ENCODE measurements at places on chromosomes 1 and 21.

- DNase-seq = peak; percentile 11
Observed at GRCh38 chr1:36134505-36135329, 9.7 kb upstream of the COL8A2 start.

DNA sequence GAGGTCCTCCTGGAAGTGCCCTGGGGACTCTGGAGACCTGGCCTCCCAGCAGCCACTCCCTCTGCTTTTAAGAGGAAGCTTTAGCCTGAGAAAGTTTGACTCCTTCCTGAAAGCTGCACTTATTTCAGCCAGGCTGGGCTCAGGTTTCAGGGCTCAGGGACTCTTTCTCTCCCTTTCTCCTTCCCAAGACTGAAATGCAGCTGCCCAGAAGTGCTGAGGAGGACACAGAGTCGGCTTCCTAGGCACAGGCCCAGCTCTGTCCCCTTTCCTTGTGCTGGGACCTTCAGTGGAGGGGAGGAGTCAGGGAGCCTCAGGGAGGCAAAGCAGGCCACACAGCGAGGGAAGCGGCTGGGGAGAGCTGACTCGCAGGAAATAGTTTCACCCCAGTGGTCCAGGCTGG, 137.3 kb downstream of the NAV1 start:
- no peak for DNase-seq

DNA sequence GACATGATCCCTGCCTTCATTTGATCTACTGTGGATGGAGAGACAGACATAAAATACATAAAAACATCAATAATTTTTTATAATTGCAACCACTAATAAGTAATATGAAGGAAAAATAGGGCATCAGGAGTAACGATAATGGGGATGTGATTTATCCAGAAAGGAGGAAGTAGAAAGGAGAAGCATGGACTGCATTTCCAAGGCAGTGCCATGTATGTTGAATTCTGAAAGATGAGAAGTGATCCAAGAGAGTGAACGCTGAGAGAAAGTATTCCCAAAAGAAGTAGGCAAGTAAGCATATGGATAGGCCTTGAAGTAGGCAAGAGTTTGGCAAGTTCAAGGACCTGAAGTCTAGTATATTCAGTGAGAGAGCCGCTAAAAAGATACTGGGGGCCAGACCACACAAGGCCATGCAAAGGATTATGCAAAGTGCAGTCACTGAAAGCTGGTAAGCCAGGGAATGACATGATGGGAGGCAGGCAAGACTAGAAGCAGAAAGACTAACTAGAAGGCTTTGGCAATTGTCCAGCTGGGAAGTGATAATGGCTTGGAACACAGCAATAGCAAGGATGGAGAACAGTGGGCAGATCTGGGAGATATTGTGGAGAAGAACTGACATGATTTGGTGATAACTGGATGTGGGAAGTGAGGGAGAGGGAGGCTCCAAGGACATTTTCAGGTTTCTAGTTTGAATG, 85.9 kb downstream of the TM2D1 start:
- DNase-seq = peak; percentile 36

GRCh38 chr1:109971559-109971958, 13.0 kb upstream of the AHCYL1 start:
- no peak for DNase-seq

GRCh38 chr21:46157396-46157986, 2.1 kb upstream of the FTCD start:
- no peak for DNase-seq

DNA sequence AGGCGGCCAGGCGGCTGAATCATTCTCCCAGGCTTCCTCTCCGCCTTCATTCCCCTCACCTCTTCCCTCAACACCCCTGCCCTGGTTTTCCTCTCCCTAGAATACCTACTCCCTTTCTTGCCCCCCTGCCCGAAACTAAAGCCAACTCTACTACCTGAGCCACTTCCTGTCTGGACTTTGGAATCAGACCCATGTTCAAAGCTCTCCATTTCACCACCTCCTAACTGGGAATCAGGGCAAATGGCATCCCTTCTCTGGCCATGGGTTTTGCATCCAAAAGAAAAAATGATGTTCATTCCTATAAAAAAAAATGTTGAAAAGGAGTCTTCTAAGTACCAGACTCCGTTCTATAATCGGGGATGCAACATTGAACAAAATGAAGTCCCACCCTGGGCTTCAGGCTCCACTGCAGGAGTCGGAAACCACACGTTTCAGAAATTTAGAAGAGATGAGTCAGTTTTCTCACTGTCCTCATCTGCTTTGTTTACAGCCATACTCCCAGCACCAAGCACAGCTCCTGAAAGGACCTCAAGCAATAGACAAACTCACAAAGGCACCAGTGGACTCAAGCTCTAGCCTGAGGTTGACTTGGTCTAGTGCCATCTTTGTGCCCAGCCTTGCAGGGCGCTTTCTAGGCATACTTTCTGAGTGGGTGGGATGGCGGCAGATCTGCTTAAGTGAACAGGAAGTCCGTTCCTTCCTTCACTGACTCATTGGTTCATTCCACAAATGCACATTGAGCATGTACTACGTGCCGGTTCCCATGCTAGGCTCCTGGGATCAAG, 176.2 kb downstream of the IGSF21 start:
- no peak for DNase-seq

GRCh38 chr1:93700532-93701469, 19.2 kb upstream of the BCAR3 start:
- DNase-seq = no peak

DNA sequence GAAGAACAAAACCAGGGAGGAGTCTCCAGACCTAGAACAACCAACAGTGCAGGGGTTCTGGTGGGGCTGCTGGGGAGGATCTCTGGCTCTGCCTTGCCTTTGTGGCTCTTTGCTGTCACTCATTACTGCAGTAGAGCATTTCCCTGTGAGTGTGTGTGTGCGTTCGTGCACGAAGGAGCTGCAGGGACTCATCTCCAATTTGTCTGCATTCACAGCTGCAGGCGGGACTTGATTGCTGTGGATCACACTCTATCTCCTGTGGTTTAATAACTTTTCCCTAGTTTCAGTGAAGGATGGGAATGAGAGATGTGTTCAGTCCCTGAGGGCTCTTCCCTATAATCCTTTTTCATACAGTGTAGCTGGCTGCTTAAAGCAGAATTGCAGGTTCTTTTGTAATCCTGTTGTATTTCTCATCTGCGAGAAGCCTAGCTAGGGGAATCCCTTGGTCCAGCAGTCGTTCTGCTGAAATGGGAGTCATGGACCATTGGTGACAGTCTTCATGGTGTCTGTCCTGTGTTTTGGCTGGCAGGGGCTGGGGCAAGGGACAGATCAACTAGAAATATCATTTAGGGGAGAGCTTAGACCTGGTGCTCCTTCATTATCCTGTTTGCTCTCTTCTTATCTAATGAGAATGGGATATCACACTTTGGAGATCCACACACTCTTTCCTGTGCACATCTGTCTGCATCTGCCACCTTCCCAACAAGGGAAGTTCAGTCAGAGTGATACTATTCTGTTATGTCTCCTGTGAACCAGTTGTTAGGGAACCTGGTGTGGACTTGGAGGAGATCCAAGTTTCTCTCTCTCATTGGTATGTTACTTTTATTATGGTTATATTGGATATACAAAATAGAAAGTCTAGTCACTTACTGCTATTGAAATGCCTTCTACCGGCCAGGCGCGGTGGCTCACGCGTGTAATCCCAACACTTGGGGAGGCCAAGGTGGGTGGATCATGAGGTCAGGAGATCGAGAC, 3.0 kb downstream of the PCP4L1 start:
- peak; percentile 1 for DNase-seq

DNA sequence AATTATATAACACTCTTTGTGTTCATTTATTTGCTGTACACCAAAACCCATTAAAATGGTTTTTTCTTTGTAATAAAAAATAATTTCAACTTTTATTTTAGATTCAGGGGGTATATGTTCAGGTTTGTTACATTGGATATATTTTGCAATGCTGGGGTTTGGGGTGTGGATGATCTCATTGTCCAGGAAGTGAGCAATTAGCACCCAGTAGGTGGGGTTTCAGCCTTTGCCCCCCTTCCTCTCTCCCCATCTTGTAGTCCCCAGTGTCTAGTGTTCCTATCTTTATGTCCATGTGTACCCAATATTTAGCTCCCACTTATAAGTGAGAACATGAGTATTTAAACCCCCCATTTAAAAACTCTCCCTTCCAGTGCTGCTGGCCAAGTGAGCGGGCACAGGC, 184.6 kb downstream of the RHOU start:
- no peak for DNase-seq

DNA sequence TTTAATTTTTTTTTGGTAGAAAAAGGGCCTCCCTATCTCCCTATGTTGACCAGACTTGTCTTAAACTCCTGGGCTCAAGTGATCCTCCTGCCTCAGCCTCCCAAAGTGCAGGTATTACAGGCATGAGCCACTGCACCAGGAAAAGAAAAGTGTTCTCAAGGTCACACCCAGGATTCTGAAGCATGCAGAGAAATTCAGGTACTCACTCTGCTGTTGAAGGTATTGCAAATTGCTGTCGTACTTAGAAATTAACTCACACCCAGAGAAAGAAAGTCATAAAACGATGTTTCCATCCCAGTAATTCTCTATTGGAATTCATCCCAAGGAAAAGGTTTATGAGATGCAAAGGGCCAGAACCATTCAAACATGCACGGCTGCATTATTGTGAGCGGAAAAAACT, 73.7 kb downstream of the DHRS3 start:
- DNase-seq = no peak
